ENCODE measurements at places on chromosomes 7 and 10.

DNA sequence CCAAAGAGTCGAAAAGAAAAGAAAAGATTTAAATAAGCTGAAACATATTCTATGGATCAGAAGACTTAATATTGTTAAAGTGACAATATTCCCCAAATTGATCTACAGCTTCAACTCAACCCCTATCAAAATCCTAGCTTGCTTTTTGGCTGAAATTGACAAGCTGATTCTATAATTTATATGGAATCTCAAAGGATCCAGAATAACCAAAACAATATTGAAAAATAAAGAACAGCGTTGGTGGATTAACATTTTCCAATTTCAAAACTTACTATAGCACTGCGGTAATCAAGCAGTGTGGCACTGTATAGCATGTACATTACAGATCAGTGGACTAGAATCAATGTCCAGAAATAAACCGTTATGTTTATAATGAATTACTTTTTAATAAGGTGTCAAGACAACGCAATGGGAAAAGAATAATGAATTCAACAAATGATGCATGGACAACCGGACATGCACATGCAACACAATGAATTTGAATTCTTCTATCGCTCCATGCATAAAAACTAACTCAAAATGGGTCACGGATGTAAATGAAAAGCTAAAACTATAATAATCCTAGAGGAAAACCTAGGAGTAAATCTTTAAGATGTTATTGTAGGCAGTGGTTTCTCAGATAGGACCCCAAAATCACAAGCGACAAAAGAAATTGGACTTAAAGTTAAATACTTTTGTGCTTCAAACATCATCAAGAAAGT, 1.6 kb upstream of the ALOX5 start:
- DNase-seq: no peak

DNA sequence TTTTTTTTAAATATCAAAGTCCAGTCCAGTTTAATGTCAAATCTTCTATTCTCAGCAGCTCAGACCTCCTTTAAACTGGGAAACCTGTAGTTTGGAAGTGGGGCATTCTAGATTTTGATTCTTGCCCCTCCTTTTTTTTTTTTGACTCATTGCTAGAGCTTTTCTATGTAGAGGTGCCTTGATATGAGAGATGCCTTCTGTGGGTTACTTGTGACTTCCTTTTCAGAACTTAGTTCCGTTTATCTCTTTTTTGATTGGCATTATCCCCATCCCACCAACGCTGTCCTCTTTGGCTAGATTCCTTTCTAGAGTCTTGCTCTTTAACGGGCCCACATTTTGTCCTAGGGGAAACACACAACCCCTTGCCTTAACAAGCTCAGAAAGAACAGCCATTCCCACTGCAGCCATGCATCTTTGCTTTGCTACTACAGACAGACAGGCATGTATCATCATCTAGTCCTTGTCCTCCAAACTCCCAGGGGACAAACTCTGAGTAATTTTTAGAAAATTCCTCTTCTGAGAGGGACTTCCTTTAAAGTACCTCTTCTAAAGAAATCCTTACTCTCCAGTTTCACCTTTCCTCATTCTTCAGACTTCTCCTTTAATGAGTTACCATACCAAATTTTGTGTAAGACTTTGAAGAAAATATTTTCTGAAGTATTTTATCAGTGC, 153.6 kb downstream of the PHF14 start:
- DNase-seq: no peak

DNA sequence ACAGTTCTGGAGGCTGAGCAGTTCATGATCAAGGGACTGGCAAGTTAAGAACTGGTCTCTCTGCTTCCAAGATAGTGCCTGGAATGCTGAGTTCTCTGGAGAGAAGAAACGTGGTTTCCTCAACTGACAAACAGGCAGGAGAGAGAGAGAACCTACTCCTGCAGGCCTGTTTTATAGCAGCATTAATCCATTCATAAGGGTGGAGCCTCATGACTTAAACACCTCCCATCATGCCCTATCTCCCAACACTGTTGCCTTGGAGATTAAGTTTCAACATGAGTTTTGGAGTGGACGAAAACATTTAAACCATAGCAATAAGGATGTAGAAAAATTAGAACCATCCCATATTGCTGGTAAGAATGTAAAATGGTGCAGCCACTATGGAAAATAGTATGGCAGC, 32.3 kb upstream of the IMMP2L start:
- DNase-seq: no peak

GRCh38 chr7:148719753-148720152, 21.1 kb downstream of the CUL1 start:
- no peak for DNase-seq

- no peak for DNase-seq
Measured at GRCh38 chr7:39430441-39430840, 135.8 kb upstream of the YAE1 start.

GRCh38 chr10:63780101-63780500, 258.9 kb downstream of the REEP3 start:
- no peak for DNase-seq

DNA sequence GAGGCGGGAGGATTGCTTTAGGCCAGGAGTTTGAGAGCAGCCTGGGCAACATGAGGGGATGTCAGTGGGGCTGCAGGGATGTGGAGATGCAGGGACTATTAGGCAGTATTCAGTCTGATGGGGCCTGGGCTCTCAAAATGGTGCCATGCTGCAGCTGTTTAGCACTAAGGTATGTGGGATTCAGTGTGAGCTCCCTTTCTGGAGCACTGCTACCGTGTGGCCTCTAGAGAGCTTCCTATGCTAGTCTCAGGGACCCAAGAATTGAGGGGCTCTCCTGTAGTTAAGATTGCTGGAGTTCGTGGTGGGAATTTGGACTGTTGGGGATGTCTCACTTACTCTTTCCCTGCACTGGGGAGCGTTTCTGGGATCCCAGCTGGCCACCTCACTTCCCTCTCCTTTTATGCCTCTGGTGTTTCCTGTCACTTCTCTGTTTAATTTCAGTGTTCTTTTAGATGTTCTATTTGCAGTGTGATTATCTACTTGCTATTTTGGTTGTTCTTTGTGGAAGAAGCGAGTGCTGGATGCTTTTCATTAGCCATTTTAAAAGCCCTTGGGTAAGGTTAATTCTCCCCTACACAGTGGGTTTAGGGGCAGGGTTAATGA, 23.4 kb downstream of the LSMEM1 start:
- no peak for DNase-seq

DNA sequence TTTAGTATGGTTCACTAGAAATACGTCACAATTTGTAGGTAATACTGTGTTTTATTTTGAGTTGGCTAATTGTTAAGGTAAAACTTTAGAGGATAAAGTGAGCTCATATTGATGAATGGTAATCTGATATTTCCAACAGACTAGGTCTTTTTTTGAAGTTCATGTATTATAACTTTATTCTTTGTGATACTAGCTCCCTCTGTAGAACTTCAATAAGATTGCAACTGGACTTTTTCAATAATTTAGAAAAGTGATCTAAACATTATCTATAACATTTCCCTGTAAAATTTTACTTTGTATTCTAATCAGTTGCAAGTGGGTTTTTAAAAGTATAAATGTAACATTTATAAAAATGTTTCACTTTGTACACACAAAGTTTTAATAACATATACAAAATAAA, 83.5 kb downstream of the ADK start:
- DNase-seq: no peak

- no peak for DNase-seq
Measured at GRCh38 chr7:14073543-14073942, 84.1 kb upstream of the ETV1 start.

GRCh38 chr7:65892835-65893234, 20.0 kb downstream of the VKORC1L1 start:
- no peak for DNase-seq

GRCh38 chr10:31464552-31464951, 145.5 kb downstream of the ZEB1 start:
- no peak for DNase-seq

DNA sequence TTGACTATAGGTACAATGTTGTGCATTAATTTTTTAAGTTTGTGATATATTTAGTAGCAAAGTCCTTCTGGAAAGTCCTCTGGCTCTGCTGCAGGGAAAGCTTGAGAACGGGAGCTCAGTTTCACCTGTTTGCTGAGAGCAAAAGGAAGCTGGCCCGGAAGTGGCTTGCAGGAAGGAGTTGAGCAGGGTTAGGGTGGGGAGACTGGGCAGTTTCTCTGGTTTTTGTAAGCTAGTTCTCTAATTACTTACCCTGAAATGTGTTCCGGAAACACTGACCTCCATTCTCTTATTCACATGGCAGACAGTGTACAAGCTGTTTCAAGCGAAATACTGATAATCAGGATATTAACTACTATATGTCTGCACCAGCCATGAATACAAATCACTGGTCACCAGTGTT, 22.3 kb downstream of the MAP3K8 start:
- no peak for DNase-seq

DNA sequence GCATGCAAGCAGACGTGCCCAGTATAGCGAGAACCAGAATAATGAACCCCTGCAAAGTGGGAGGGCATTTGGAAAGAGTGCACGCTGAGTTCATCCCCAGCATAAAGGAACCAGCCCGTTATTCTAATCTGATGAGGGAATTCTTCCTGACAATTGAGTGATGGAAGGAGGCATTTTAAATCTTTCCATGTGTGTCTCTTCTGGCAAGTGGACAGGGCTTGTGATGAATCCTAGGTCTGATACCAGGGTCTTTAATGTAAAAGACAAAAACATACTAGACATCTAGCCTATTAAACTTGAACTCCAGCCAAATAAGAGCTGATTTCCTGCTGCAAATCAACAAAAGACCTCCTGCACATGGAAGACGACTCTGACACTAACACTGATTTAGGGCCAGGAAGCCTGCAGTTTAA, 301.2 kb downstream of the DPP6 start:
- no peak for DNase-seq

GRCh38 chr10:19620811-19621210, 195.4 kb upstream of the PLXDC2 start:
- no peak for DNase-seq

DNA sequence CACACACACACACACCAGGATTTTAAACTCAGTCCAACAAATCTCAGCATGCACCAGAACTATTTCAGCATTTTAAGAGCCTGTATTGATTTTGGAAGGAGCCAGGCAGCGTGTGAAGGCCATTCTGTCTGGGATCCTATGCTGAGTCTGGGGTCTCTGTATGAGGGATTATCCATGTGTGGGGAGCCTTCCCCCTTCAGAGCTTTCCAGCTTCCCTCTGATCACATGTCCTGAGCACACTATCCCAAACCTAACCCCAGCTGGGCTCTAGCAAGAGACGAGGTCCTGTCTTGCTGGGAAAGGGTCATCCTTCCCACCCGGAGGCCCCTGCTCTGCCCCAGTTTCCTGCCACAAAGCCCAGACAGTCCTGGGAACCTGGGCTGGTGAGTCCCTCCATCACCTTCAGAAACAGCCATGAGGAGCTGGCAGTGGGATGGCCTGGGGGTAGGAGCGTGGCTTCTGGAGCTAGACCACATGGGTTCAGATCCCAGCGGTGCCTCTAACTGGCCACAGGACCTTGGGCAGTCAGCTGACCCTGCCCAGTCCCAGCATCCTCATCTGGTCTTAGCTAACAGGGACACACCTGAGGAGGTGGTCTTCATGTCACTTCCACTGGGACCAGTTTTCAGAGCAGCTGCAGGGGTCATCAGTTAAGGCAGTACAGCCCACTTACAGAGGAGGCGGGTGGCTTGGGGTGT, 79.6 kb upstream of the RET start:
- DNase-seq: no peak

GRCh38 chr7:30430276-30430675, 48.3 kb downstream of the NOD1 start:
- DNase-seq: peak; percentile 9
